Osteocyte (in vitro differentiated cells): ENCODE measurements at places on chromosomes 2 and 18.
A peak's percentile ranks its signal among the peaks of the same experiment; 100 is the strongest.

DNA sequence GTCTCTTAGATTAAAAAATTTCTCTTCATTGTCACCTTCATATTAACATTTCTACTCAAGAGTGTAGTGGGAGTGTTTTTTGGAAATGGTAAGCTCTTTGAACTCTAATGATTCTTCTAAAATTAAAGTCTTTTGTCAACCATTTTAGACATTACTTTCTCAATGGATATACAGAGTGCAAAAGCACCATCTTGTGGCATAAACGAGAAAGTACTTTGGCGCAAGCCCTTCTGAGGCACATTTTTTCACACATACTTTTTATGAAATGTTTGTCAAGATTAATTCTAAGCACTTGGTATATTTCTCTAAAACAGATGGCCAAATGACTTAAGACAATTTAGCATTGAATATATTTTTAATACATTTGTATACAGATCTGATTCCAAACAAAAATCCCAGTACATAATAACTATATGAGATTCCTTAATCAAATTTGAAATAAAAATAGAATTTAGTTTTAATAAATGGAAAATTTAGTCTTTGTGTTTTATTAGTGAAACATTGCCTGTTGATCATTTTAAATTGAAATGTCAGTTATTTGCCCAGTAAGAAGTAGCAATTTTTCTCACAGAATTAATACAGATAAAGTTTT, 63.3 kb upstream of the GALNT5 start:
- no peak for DNase-seq

- DNase-seq: no peak
Measured at GRCh38 chr2:163997466-163997865, 261.7 kb upstream of the FIGN start.

- no peak for DNase-seq
Measured at GRCh38 chr2:131349021-131349420, 14.9 kb downstream of the RAB6D start.

DNA sequence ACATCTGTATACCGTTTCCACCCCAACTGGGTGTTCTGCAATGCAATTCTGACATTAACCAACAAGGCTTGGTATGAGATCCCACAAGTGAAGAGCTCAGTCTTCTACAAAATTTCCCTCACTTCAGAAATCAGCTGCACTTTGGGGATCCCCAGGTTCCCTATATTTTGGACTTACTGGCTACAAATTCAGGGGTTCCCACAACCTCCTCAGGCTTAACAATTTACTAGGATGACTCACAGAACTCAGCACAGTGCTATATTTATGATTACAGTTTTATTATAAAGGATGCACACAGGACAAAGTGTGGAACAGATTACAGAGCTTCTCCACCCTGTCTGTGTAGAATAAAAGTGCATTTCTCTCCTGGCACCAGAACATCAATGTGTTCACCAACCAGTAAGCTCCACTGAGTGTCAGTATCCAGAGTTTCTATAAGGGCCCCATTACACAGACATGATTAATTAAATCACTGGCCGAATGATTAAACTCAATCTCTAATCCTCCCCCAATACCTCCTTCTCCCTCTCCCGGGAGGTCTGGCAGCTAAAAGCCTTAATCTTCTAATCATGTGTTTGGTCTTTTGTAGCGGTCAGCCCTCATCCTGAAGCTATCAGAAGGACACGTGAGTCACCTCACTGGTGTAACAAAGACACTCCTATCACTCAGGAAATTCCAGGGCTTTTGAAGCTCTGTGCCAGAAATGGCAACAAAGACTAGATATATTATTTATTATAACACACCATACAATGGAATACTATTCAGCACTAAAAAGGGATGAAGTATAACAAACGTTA, 84.6 kb downstream of the SLC66A3 start:
- DNase-seq: no peak

- no peak for DNase-seq
Measured at GRCh38 chr18:64273724-64274123, 124.8 kb upstream of the LINC00305 start.

- DNase-seq: no peak
Measured at GRCh38 chr2:133952420-133952819, 301.5 kb upstream of the MGAT5 start.

- no peak for DNase-seq
Measured at GRCh38 chr2:107663632-107664031, 163.1 kb upstream of the RGPD4 start.

- DNase-seq: no peak
Measured at GRCh38 chr2:218223046-218223445, 6.1 kb downstream of the ARPC2 start.

GRCh38 chr2:41954304-41955291, 93.2 kb upstream of the PKDCC start:
- no peak for DNase-seq

DNA sequence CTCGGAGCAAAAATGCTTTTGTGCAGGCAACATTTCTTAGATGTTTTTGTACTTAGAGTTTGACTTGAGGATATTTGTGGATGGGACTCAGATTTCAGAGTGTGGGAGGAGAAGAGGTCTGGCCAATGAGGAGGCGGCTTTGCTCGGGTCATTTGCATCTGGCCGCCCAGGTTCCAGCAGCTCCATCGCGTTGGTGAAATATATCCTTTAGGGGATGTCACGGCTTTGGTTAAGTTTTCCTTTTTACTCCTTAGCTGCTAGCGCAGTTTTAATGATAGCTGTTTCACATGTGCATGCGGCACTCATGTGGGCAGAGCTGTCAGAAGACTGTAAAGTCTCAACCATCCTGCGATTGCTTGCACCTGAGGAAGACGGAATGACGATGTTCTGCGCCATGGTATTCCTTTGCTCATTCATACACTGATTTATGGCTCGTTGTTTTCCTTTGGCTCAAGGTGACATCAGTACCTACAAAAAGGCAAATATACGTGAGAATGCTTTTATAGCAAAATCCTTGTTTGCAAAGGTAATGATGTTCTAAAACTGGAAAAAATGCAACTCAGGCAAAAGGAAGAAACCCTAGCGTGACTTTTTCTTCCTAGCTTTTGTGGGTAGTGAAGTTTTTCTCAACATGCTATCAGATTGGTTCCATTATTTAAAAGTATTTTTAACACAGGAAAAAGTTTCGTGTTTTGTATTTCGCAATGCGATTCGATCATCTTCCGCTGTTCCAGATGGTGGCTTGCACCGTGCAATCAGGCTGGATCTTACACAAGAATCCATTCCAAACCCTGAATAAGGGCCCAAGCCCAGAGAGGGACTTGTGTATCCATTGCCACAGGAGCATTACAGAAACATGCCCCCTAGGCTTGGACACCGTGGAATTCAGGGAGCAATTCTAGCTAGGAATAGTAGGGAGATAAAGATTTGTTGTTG, 70.5 kb upstream of the ZNF516 start:
- peak; percentile 89 for DNase-seq

- DNase-seq: peak; percentile 60
Measured at GRCh38 chr2:127012215-127012614, 94.7 kb downstream of the BIN1 start.
